ENCODE measurements at places on chromosomes 12 and 14.
A peak's percentile ranks its signal among the peaks of the same experiment; 100 is the strongest.

DNA sequence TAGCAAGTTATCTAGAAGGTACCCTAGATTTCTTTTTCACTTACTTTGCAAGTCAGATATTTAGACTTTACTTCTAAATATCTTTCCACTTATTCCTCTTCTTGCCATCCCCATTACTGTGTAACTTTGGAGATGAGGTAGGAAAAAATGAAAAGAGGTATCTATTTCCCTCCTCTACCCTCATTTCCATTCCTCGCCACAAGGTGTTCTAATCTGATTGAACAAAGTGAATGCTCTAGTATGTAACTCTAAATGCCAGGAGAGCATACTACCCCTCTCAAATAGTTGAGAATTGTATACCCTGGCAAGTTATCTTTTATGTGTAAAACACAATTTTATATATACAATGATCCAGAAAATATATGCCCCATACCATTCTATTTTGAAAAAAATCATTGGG is 1.7 kb upstream of the LDHB start:
- no peak for DNase-seq

DNA sequence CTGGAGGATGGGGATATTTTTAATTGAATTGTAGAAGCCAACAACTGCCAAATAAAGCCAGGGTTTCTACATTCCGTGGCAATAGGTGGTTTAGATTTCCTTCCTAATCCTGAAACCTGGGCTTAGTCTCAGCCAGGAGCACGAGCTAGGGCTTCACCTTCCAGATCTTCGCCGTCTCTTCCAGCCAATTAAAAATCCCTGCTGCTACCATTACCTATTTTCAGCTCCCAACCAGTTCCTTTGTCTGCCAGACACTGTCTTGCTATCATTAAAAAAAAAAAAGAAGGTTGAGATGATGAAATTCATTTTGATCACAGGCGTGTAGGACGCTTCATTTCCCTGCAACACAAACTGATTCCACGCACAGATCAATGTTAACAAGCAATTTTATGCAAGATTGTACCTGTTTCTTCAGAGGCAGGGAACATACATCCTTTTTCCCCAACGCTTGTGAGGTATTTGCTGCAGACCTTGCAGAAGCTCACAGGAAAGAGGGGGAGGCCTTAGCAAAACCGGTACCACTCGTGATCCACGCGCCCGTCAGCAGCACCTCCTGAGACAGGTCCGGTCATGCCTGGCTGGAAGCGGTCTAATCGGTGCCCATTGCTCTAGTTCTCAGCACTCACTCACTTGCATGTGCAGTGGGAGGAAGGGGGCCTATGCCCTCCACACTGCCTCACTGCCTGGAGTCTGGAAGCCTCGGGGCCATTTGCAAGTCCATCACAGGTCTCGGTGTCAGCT is 65.1 kb downstream of the SLC6A12 start:
- no peak for DNase-seq

DNA sequence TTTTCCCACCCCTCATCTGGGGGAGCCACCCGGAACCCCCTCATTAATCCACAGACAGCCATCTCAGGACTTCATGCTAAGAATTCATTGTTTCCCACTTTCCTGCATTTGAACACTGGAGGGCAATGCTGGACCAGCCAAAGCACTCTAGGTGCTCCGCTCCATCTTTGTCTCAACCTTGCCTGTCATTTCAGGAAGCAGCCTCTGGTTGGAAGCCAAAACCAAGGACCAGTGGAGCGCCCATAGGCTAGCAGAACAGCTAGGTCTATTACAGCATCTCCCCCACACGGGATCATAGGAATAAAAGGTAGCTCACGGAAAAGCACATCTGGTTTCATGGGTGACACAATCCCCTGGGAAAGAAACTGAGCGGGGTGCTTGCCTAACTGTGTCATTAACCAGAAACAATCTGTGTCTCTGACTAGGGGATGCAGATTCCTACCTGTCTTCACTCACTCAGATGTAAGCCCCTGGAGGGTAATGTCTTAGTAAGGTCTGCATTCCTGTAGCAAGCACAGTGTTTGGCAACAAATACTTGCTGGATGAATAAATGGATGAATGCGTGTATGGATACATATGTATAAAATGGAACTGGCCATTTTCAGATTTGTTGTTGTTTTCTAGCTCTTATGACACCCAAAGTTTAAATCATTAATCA is 197.0 kb downstream of the DAD1 start:
- DNase-seq = no peak

GRCh38 chr12:103768467-103769123 is 72.4 kb downstream of the NT5DC3 start:
- DNase-seq = no peak

GRCh38 chr12:63196168-63196567 is 45.2 kb upstream of the AVPR1A start:
- DNase-seq = no peak

DNA sequence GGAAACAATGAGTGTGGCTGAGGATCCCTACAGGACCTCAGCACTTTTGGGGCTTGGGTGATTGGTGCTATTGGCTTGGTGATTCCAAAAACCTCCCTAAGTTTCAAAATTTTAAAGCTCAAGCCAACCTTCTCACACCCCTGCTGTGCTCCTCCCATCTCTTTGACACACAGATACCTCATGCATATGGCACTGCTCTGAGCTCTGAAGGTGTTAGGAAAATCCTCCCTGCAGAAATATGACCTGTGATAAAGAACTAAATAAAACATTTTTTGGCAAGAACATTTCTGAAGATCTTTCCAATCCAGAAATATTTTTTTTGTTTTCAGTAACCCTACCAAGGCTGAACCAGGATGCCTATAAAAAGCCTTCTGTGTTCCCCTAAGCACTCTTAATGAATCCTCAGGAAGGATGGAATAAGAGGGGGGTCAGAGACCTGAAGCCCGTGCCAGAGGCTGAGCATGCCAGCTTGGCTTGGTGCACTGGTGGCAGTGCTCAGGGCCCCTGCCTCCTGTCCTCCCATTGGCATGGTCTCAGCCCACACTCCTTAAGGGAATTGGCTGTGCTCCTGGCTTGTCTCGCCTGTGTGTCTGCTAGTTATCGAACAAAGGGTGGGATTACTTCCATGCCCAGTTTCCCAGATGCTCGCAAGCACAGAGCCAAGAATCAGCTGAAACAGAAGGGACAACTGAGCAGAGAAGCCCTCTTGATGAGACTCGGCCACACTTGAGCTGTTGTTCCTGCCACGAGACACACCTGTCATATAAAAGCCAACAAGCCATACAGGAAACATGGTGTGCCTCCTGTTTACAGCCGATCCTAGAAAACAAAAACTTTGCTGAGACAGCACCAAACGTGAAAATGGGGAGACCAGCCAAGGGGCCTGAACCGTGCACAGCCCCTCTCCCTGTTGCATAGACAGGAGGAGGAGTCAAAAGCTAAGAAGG is 132.7 kb upstream of the EEA1 start:
- DNase-seq = no peak

GRCh38 chr14:58492044-58492443 is 64.5 kb downstream of the KIAA0586 start:
- DNase-seq = no peak

GRCh38 chr12:65408441-65408840 is 130.0 kb downstream of the MSRB3 start:
- DNase-seq = no peak

DNA sequence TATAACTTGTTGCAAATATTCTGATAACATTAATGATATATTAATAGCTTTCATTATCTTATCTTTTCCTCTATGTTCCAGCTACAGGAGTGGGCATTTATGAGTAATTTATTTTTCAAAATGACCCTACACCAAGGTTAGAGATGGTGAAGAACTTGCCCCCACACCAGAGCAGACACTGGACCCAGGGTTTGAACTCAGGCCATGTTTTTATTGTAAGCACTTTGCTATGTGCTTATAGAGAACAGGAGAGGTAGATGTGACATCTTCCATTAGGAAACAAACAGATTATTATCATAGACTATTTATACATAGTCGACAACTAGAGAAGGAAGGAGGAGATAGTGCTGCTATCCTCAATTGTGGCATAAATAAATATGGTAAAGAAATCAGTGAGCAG is 265.2 kb downstream of the EGLN3 start:
- no peak for DNase-seq

DNA sequence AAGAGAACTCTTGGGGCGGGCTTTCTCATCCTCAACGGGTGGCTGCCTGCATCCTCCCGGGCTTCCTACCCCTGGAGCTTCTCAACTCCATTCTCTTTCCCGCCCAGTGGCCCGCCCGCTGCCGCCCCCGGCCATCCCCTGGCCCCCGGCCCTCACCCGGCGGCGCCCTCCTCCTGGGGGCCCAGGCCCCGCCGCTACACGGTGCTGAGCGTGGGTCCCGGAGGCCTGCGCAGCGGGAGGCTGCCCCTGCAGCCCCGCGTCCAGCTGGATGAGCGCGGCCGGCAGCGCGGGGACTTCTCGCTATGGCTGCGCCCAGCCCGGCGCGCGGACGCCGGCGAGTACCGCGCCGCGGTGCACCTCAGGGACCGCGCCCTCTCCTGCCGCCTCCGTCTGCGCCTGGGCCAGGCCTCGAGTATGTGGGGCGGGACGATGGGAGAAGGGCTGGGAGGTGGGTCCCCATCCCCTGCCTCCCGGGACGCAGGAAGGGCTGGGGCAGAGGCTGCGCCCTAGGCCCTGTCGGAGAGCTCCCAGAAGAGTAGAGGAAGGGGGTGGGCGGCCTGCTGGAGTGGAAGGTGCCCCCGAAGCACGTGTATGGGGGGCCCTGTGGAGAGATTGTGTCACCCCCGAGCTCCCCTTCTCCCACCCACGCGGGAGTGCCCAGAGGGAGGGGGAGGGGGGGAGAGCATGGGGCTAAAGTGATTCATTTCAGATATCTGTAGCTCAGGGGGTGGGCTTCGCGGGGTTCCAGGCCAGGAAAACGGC is 1.5 kb downstream of the LAG3 start:
- peak; percentile 69 for DNase-seq

DNA sequence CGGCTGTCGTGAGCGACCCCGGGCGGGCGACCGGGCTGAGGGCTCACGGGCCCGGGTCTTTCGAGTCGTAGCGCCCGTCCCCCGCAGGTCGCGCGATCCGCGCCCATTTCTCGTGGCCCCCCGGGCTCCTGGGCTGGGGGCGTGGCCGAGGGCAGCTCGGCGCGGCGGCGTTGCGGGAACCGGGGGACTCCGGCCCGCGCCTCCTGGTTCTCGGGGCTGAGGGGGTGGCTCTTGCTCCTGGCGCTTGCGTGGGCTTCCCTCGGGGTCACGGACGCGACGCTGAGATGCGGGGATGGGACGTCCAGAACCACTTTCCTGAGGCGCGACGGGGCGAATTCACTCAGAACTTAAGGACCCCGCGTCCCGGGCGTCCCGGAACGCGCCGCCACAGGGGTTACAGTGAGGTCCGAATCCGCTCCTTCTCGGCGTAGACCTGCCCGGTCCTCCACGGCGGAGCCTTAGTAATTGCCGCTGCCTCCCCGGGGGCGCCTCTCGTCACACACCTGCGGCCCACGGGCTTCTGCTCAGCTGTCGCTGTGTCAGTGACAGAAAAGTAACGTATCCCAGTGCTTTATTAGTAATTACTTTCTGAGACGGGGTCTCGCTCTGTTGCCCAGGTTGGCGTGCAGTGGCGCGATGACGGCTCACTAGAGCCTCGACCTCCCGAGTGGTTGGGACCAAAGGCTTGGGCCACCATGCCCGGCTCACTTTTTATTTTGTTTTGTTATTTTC is 606 bp downstream of the EP400 start:
- DNase-seq = peak; percentile 57

DNA sequence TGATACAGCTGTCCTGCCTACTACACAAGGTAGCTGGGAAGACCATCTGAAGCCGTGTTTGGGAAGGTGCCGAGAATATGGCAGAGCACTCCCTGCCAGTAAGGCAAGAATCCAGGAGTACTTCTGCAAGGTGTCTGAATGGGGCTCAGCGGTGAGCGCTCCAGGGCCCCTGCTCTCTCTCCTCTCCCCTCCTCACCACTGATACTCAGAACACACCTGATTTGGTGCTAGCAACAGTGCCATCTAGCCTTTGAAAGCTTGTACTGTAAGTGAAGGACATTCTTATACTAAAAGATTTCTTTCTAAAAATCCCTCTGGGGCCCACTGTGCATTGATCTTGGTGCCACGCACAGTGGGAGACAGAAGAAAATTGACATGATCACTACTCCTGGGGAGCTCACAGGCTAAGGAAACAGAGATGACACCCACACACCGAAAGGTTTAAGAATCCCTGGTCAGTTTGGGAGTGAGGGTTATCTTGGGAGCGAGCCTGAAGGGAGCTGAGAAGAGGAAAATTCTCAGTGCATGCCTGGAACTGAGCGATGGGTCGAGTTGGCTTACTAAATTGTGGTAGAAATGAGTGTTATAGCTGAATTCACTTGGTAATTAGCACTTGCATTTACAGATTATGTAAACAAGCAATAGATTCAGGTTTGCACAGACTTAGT is 216.9 kb downstream of the NTF3 start:
- DNase-seq = no peak

- DNase-seq = no peak
These were observed 77.6 kb downstream of the STAB2 start for GRCh38 chr12:103664626-103665025.

DNA sequence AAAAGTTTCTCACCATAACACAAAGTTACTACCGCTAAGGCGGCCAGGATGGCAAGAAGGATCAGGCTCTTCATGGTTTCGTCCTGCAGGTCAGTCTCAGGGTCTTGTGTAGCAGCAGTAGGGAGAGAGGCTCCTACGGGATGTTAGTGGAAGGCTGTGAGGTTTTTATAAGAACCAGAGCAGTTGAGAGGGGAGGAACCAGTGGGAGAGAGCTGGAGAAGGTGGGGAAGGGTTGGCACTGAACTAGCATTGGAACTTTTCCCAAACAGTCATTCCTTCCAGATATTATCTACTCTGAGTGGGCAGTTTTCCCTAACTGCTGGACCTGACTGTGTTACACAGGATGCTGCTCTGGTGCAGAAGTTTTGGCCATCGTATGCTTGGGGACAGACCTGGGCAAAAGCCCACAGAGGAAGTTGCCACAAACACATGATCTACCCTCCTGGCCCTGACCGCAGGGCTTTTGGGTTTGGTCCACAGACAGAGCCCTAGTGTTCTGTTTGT is at the start of gene MGP:
Gene MGP, minus strand, starts transcription at position 137 of the 504 bp plus-strand sequence. Its CDS starts 63 bp downstream, at position 74.
- DNase-seq = no peak

DNA sequence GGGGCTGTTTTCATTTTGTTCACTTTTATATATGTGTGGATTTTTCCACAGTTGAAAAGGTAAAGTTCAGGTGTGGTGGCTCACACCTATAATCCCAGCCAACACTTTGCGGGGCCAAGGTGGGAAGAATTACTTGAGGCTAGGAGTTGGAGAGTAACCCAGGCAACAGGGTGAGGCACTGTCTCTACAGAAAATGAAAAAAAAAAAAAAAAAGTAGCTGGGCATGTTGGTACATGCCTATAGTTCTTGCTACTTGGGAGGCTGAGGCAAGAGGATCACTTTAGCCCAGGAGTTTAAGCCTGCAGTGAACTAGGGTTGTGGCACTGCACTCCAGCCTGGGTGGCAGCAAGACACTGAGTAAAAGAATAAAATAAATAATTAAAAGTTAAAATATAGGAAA is 326.5 kb downstream of the NAV3 start:
- DNase-seq = no peak

- no peak for DNase-seq
These were observed 39.0 kb downstream of the CMKLR1 start for GRCh38 chr12:108299980-108300696.

GRCh38 chr12:85468356-85469157 is 188.5 kb downstream of the ALX1 start:
- peak; percentile 6 for DNase-seq

GRCh38 chr14:60777856-60778578 is 43.5 kb downstream of the MNAT1 start:
- DNase-seq = no peak

Measured in stimulated activated CD4-positive, alpha-beta T cell treated with anti-CD3 and anti-CD28 coated beads, Interleukin-2, amount 100 ng/mL, for 4 hours (primary cell).